ENCODE measurements at places on chromosomes 5 and 9.

DNA sequence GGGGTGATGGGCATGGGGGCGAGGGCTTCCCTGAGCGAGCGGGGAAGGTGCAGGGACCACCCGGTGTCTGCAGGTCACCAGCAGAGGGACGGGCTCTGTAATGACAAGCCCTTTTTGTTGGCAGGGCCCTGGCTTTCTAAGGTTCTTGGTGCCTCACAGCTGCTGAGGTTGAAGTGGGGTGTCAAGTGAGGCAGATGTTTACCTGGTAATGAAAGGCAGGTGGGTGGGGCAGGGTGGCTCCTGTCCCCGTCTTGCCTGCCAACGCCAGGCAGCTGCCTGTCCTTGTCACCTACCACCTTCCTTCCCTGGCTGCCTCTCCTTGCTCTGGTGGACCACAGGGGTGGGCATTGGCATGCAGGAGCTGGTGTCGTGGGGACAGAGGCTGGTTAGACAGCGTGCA, 41.0 kb upstream of the SEMA4D start:
- DNase-seq = no peak

GRCh38 chr5:16392718-16393117, 72.9 kb downstream of the ZNF622 start:
- DNase-seq = no peak

- no peak for DNase-seq
Measured at GRCh38 chr5:117072439-117072838, 497.8 kb upstream of the SEMA6A start.

- DNase-seq = no peak
Measured at GRCh38 chr5:108655750-108656450, 91.8 kb upstream of the FER start.

DNA sequence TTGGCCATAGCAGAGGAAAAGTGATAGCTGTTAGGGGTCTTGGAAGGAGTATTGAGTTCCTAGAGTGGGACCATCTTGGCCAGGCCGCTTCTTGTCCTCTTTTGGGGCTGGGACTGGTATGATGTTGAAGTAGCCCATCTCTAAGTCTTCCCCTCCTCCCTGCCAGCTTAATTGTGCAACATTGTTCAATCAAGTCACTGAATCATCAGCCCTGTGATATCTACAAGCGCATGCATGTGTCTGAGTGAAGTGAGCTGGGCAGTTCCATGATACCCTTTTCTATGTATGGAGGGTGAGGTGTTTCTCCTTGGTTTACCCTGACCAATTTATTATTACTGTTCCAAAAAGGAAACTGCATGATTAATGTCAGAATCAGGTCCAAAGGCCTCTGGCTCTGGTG, 112.2 kb downstream of the C9orf152 start:
- peak; percentile 27 for DNase-seq

- no peak for DNase-seq
Measured at GRCh38 chr5:66469684-66470083, 126.5 kb upstream of the MAST4 start.

GRCh38 chr9:27925815-27926214, 352.5 kb upstream of the C9orf72 start:
- DNase-seq = no peak

GRCh38 chr5:119322948-119323537, 32.8 kb upstream of the TNFAIP8 start:
- no peak for DNase-seq

GRCh38 chr5:131795228-131795627, 1.6 kb downstream of the FNIP1 start:
- no peak for DNase-seq

DNA sequence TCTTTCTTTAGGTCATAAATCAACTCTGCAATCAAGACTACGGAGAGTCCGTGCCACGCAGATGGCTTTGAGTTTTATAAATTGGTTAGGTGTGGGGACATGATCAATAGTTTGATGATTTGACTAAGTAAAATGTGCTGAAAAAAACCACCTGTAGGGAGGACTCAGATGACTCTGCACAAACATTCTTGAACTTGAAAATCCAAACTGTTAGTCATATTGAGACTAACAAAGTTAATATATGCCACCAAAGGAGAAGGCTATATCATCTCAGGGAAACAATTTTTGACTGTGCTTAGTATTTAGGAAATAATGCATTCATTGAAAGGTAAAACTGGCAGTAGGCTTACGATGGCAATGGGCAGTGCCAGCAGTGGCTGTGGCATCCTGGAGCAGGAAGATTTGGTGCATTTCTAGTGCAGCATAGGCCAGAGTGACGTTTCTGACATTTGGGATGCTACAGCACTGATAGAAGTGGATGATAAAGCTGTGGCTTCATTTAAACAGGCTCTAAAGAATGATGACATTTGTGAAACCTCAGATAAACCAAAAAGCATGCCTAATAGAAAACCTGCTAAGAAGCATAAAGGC, 291.1 kb downstream of the MLLT3 start:
- DNase-seq = no peak

DNA sequence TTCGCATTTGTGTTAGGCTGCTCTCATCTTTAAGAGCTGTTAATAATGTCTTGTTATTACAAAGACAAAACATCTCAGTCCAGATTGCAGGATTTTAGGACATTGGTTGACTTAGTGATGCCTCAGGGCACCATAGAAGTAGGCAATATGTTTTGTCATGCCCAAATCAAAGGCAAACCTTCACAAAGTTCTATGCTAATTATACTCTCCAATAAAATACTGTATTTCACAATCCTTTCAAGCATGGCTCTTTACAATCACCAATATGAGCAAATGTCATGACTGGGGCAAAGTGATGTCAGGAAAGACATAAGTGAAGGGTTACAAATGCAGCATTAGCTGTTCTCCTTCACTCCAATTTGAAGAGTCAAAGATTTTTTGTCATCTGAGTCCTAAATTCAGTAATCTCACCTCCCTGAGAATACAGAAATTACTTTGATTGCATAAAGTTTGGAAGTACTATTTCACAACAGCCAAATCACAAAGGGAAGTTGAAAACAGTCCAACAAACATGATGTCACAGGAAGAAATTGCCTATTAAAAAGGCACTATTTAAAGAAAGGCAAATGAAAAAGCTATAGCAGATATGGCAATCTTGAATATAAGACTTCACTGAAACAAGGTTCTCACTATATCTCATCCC, 303.2 kb downstream of the PRR16 start:
- DNase-seq = peak; percentile 35

DNA sequence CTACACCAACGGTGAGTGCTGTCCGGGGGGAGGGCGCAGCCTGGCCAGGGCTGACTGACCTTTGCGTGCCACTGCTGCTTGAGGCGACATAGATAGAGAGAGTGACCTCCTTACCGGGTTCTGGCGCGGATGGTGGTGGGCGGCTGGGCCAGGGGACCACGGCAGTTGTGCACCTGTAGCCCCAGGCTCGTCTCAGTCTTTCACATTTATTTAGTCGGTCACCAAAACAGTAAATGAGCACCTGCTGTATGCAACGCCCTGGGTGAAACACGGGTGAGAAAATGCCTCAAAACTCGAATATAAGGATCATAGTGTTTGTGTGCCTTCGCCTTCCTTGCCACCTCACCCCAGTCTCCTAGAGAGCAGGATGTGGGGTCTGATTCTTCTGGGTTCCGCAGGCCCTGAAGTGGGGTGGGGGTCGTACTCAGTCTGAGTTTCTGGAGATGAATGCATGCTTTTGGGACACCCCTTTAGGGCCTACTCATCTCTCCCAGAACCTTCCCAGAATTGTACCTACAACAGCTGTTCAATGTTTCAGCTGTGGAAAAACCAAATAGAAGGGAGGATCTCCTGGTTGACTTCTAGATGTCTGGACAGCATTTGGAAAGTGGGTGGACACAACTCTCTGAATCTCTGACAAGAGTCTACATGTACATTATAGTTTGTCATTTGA, 714 bp downstream of the SEC24A start:
- no peak for DNase-seq

- DNase-seq = no peak
Measured at GRCh38 chr5:8340261-8340660, 471.3 kb downstream of the MTRR start.

DNA sequence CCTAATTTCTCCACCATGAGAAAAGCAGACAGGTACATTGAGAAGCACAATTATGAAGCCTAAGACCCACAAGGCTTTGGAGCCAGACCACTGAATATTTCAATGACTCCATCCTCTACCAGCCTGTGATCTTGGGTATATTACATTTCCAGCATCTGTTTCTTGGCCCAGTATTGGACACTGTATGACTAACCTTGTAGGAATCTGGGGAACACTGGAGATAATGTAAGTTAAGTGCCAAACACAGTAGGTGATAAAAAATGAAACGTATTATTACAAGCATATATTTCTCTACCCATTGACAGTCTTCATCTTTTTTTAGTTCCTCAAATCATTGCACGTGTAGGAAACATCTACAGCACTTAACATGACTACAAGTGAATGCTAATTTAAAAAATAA, 28.6 kb upstream of the FEM1C start:
- no peak for DNase-seq

GRCh38 chr5:171521219-171521633, 101.8 kb downstream of the FGF18 start:
- peak; percentile 37 for DNase-seq

- no peak for DNase-seq
Measured at GRCh38 chr5:161051920-161052500, 200.0 kb upstream of the ATP10B start.

GRCh38 chr9:14652729-14653377, 40.4 kb downstream of the ZDHHC21 start:
- DNase-seq = no peak

- DNase-seq = no peak
Measured at GRCh38 chr9:78997296-78997695, 574.5 kb upstream of the TLE4 start.

- DNase-seq = no peak
Measured at GRCh38 chr9:120312031-120312430, 267.9 kb downstream of the CDK5RAP2 start.

DNA sequence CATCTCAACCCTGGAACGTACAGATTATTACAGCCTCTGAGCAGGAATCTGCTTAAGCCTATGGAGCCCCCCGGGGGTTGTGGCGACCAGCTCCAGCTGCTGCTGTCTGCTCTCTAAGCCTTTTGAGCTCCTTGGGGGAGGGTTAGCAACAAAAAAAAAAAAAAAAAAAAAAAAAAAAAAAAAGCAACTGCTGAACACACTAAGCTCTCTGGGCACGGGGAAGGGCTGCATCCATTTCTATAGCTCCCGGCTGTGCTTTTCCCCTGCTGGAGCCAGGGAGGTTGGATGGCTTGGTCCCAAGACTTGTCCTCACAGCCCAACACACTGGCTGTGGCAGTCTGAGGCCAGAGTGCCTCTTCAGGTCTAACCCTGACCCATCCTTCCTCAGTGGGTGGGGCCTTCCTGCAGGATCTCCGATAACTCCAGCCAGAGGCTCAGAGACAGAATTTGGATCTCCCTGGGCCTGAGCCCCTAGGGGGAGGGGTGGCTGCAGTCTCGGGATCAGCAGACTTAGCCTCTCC, 82.1 kb downstream of the FBN2 start:
- DNase-seq = no peak

DNA sequence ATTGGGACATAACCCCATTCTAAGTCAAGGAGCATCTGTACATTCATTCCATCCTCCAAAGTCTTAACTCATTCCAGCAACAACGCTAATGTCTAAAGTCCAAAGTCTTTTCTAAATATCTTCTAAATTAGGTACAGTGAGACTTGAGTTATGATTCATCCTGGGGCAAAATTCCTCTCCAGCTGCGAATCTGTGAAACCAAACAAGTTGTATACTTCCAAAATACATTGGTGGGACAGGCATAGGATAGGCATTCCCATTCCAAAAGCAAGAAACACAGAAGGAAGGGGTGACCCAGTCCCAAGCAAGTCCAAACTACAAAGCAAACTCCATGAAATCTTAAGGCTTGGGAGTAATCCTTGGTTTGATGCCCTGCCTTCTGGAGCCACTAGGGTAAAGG, 97.6 kb upstream of the FANCC start:
- no peak for DNase-seq

DNA sequence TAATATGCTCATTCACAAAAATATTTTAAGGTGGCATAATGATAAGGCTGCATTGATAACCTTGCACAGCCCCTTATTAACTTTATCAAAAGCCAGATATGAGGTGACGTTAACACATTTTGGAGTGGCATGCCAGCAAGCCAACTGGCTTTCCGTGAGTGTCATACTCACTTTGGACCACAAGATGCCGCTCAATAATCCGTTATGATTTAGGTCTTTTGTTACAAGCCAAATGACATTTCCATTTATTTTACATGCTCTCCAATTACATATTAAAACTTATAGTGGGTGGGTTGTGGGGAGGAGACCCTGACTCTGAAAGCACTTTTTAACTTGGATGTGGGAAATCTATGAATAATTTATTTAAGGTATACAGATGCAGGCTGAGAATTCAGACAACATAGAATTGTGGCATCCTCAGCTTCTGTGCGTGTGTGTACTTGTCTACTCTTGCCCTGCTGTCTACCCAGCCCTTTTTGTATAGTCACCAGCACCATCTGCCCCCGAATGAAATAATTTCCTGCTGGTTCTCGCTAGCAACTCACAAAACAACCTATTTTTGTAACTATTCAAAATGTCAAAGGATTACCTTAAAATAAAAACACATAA, 305.1 kb downstream of the PSAT1 start:
- peak; percentile 62 for DNase-seq

DNA sequence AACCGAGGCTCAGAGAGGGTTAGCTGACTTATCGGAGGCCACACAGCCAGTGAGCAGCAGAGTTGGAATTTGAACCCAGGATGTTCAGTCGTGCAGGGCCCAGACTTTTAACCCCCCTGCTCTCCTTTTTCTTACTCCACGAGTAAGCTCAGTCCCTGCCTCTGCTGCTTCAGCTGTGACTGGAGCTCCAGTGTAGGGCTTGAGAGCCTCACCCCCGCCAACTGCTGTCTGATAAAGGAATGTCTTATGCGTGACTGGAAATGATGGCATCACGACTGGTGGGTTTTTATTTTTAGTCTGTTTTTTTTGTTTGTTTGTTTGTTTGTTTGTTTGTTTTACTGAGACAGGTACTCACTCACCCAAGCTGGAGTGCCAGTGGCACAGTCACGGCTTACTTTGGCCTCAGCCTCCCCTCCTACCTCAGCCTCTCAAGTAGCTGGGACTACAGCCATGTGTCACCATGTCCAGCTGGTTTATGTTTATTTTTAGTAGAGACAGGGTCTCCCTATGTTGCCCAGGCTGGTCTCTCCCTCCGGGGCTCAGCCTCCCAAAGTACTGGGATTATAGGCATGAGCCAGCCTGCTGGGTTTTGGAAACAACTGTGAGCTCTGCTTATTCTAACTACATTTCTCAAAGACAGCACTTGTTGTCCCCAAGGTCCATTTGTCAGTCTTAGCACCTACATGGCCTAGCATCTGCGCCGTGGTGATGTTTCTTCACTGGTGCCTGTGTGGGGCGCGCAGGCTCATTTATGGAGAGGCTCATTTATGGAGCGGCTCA, 52.5 kb upstream of the NCS1 start:
- DNase-seq = no peak

GRCh38 chr9:109560470-109561132, 62.5 kb upstream of the PTPN3 start:
- no peak for DNase-seq

DNA sequence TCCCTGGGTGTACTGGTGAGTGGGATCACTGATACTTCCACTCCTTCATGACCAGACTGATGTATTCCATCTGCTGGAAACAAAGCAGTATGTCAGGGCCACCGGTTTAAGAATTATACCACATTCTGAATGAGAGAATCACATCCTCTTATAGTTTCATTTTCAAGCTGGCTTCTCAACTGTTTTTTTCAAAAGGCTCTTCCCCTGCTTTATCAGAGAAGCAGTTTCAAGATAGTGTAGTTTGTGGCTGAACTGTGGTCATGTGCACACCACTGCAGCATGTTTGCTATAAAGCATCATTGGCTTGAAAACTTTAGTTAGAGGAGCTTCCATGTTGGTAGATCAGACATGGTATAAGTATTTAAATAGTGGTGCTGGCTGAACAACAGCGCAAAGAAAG, 450.5 kb upstream of the CDH10 start:
- DNase-seq = no peak

- DNase-seq = no peak
Measured at GRCh38 chr9:36293918-36294317, 35.7 kb upstream of the GNE start.

Measured in inflammatory macrophage (primary cell).